ENCODE measurements at places on chromosomes 3 and 15.

DNA sequence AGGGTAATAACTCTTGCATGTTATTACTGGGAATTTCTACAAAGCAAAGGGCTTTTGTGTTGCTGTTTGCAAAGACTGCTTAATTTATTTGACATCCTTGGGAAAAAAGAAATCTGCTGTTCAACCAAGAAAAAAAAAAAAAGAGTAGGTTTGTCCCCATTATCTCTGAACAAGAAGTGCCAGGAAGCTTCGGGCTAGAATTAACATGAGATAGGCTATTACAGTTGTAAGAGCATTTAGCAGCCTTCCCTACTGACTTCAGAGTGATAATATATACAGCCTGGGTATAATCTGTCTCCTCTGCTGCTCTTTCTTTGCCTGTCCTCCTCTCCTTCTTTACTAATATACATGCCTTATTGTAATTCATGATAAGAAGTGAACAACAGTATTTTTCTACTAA is 23.3 kb upstream of the CHMP2B start:
- DNase-seq = no peak

DNA sequence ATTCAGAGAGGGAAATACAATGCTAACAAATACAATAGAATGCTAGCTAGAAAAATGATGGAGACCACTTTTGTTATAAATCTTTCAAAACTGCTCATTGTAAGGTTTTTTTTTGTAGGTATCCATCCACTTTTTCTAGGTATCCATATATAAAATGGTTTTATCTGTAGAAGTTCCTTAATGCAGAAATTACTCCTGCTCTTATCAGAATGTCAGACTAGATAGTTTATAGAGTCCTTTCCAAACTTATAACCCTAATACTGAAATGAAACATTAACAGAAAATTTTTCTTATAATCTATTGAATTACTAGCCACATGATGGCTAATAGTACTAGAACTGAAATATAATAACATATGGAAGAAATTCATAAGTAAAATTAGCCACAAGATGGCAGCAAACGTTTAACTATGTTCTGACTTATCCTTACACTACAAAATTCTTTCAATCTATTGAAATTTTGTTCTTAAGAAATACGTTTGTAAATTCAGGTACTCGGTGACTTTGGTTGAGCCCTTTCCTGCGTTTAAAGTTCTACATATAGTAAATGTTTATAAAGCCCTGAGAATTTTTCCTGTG is 58.5 kb downstream of the ECT2 start:
- DNase-seq = peak; percentile 84

DNA sequence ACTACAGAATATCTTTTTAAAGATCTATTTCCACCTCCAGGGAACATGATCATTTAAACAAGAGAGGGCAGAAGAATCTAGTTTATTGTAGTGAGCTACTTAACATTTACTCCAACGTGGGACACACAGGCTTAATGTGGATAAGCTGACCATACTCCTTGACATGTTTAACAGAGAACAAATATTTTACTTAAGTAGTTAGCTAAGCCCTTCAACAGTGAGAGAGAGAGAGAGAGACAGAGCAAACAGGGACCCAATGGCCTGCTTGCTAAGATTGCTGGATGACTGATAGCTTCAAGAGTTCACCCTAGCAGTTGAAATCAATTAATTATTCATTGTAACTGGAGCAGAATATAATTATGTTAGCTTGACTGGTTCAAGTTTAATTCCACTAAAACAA is 158.6 kb downstream of the ADAM10 start:
- DNase-seq = peak; percentile 26

DNA sequence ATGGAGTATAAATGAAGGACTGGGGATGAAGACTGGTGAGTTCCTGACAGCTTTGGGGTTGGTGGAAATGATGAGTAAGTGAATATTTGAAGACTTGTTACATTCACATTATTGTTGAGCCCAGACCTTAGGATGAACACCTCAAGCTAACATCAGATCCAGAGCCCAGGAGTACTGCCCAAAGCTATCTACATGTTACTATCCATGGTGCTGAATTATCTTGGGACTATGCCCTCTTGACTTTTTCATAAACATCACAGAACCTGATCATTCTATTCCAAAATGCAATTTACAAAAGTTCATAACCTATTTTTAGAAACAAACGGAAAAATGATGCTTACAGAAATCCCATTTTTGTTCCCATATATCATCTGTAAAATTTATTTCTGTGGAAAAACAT is 613.3 kb downstream of the TUSC7 start:
- peak; percentile 23 for DNase-seq

DNA sequence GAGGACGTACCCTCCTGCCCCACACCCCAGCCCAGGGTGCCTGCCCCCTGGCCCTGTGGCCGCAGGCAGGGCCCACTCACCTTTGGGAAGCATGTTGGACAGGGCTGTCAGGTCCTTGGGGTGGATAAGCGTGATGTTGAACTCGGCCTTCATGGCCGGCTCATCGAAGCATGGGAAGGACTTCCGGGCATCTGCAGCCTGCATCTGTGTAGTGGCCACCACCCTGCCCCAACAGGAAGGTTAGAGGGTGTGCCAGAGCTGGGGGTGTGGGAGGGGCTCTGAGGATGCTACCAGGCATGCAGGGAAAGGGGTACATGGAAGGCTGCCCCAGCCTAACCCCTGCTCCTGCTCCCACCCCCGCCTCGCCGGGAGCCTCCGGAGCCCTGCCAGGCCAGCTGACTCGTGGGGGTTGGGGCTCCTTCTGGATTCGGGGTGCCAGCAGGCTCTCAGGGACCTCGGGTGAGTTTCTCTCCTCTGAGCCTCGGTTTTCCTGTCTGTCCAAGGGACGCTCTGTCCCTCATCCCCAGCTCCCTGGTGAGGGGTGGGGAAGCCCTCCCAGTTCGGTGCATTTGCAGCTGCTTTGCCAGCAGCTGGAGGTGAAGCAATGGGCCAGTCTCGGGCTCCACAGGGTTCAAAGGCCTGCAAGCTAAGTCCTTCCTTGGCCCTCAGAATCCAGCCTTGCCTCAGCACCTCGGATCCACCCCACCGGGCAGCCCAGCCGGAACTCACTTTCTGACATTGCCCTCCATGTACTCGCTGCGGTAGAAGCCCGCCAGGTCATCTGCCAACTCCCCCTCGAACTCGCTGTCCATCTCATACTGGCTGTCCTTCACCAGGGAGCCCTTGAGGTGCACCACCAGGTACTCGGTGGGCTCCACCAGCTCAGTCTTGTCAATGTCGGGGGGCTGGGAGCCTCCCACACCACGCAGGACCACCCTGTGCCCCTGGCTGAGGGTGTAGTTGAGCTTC is 9.1 kb downstream of the ANPEP start:
- no peak for DNase-seq

- no peak for DNase-seq
These were observed 943.6 kb downstream of the FHIT start for GRCh38 chr3:60307562-60308199.

GRCh38 chr15:44243829-44244228 is 44.7 kb upstream of the GOLM2 start:
- DNase-seq = no peak

DNA sequence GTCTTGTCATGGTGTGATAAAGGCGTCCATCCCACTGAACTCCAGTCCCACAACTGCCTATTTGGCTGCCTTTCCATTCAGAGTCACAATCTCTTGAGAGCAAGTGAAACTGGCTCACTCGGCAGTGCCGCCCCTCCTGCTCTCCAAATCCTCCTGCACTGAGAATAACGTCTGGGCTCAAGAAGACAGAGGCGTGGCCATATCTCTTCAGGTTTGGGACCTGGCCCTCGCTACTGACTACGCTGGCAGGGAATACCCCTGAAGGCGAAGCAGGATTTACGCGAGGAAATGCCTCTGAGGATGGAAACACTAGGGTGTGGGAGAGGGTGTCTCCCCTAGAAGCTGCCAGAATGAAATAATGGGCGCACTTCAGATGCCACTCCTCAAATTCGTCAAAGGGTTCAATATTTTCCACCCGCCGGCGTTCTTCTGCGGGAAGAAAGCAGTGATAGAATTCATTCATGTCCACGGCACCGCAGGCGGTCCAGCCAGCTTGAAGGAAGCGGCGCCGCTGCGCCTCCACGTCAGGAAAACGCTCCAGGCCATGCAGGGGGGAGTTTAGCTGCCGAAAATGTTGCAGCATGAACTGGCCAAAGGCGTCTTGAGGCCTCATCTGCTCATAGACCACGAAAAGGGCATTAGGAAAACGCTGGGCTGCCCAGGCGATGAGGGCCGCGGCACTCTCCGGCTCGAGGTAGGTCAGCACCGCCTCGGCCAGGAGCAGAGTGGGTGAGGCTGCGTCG is 985 bp downstream of the LCMT2 start:
- no peak for DNase-seq

DNA sequence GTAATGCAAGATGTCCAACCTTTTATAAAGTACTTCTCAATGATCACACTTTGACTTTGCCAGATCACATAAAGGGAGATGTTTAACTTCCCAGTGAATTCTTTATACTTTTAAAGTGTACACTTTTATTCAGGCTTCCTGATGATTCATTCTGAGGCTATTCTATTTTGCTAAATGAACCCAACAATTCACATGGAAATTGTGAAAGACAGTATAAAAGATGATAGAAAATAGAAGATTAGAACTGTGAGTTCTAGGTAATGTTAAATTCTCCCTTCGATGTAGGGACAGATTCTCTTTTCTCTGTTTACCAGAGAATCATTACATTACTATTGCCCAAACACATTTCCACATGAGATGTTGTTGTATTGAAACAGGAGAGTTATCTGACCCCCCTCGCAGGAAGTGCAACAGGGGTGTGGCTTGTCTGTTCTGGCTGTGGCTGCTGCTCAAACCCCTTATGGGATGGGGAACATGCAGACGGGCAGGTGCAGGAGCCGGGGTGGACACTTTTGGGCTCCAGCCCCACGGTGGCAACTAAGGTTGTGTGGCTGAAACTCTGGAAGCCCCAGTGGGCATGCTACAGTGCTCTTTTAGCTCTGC is 131.3 kb upstream of the LRTM1 start:
- peak; percentile 15 for DNase-seq

DNA sequence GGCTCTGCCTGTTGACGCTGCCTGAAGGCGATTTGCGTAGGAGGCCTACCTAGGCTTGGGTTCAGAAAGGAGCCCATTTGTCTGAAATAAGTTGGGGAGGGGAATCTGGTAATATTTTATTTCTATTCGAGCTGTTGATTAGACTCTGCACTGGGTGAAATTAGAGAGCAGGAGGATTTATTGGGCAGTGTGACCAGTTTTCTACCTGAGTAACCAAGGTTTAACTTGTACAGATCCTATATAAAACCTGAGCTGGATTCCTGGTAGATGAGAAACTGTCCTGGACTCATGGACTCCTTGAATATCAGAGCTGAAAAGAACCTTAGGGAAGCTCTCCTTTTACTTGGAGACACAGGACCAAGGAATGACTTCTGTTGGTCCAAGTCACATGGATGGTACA is 19.6 kb upstream of the GPR156 start:
- DNase-seq = no peak

GRCh38 chr3:67688231-67688630 is 33.8 kb upstream of the SUCLG2 start:
- DNase-seq = no peak

DNA sequence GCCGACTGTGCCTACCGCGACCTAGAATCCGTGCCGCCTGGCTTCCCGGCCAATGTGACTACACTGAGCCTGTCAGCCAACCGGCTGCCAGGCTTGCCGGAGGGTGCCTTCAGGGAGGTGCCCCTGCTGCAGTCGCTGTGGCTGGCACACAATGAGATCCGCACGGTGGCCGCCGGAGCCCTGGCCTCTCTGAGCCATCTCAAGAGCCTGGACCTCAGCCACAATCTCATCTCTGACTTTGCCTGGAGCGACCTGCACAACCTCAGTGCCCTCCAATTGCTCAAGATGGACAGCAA is 1.4 kb downstream of the ISLR start:
- DNase-seq = no peak

GRCh38 chr3:72295276-72295961 is 510.5 kb upstream of the PROK2 start:
- DNase-seq = no peak

- DNase-seq = no peak
These were observed 147.6 kb downstream of the FAM43A start for GRCh38 chr3:194833114-194833910.

GRCh38 chr3:16290007-16290826 is 25.2 kb downstream of the OXNAD1 start:
- DNase-seq = peak; percentile 74

DNA sequence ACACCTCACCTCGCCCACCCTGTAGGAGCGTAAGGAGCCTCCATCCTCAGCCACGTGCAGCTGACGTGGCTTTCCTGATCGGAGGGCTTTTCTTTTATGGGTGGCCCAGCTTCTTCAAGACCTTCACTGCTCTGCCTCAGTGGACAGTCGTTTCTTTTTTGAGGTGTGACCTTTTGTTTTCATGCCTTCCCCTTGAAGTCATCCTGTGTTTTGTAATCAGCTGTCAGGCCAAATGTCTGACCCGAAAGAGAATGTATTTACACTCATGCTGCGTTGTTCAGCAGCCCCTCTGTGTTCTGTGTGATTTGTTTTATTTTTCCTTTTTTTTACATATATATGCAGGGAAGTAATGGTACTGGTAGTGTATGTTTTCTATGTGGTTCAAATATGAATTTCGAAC is 41.8 kb downstream of the CCK start:
- no peak for DNase-seq

DNA sequence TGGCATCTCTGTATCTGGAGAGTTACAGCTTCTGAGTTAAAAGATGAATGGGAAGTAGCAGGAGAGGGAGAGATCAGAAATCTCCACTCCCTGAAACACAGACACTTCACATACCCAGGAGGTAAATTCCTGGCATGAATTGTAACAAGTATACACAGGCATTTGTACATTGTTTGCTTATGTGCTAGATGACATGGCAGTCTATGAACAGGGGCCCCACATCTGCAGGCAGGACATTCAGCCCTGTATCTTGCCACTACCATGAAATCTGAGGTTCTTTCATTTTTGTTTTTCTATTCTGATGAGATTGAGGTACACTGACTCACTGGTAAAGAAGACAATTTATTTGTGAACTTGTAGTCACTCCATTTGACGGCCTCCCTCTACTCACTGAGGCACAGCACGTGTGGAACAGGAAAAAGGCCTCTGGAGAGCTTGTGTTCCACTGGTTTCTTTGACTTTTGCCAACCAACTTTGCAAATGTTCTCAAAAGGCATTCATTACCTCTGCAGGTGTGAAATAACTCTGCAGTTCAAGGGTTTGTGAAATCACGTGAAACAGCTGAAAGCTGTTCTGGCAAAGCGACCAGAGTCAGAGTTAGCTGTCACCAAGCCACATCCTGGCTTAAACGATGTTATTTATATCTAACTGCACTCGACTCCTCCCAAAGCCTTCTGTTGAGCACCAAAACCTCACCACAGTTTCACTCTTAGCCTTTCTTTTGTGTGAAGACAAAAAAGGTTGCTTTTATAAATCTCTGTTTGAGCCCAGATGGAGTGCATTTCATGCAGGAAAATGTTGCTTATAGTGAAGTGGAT is 401.3 kb upstream of the CFAP20DC start:
- peak; percentile 16 for DNase-seq

GRCh38 chr15:81752974-81753373 is 292.8 kb downstream of the MEX3B start:
- no peak for DNase-seq

- no peak for DNase-seq
These were observed 163.3 kb upstream of the MBNL1 start for GRCh38 chr3:152105446-152105845.

GRCh38 chr15:58513726-58514336 is 82.0 kb downstream of the LIPC start:
- DNase-seq = no peak
